Activated CD4-positive, CD25-positive, alpha-beta regulatory T cell treated with anti-CD3 and anti-CD28 coated beads, Interleukin-2, amount 50 U/mL, for 72 hours (primary cell): ENCODE measurements at places on chromosomes 12 and 14.

- DNase-seq: no peak
Observed at GRCh38 chr14:71468701-71469100, 463.5 kb upstream of the RGS6 start.

- no peak for DNase-seq
Observed at GRCh38 chr12:18446061-18446644, 184.8 kb downstream of the PIK3C2G start.

DNA sequence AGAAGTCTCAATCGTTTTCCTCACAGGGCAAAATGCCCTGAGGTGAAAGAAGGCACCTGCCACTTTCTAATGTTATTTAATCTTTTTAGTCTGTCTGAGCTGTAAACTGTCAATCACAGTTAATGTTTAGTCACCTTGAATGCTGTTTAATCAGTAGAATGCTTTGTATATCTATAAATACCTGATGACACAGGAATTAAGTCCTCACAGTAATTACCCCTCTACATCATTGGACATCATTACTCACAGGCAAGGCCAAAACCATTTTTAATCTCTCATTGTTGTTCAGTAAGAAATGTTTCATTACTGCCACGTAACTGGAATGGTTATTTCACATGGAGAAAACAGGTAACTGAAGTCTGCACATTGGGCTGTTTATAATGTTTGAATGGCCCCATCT is 178.8 kb downstream of the EXOC5 start:
- no peak for DNase-seq

GRCh38 chr14:36394593-36394992 is 74.2 kb upstream of the MBIP start:
- no peak for DNase-seq

DNA sequence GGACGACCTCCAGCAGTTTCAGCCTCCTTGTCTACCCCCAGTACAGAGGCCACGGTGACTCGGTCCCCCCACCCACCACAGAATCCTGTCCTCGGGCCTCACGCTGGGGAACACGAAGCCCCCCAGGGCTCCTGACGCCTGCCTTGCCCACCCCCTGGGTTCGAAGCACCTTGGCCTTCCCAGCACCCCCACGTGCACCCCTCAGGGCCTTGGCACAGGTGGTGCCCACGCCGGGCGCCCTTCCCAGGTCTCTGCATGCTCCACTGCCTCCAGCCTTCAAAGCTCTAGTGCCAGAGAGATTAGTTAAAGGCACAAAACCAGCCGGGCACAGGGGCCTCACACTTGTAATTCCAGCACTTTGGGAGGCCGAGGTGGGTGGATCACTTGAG is 61.8 kb downstream of the NOC4L start:
- DNase-seq: no peak

GRCh38 chr14:22194664-22195063 is 394.4 kb downstream of the DAD1 start:
- no peak for DNase-seq

GRCh38 chr12:66984077-66984476 is 285.1 kb upstream of the CAND1 start:
- no peak for DNase-seq

DNA sequence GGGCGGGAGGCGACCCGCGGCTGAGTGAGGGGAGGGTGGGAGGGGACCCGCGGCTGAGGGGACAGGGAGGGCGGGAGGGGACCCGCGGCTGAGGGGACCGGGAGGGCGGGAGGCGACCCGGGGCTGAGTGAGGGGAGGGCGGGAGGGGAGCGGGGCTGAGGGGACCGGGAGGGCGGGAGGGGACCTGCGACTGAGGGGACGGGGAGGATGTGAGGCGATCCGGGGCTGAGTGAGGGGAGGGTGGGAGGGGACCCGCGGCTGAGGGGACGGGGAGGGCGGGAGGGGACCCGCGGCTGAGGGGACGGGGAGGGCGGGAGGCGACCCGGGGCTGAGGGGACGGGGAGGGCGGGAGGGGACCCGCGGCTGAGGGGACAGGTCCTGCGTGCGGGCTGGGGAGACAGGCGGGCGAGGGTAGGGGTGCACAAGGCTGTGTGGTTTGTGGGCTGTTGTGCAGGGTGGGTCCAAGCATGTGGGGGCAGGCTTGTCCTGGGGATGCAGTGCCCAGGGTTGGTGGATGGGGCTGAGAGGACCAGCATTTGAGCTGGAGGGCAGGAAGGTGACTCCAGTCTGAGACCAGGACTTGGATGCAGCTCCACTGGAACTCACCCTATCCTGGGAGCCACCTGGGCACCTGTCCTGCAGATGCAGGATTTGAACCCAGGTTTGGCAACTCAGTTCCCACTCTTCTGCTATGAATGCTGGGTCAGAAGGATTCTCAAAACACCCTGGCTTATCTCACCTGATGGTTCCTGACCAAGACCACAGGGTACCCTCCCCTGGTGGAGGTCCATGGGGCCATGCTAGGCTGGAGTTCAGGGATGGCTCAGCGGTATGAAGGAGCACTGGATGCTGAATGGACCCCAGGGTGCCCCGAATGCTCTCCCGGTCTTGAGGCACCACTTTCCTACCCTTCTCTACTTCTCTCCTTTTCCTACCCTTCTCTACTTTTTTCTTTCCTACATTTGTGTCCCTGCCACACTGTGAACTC is 9.4 kb downstream of the PLD4 start:
- DNase-seq: peak; percentile 27

- DNase-seq: no peak
Observed at GRCh38 chr12:12636641-12637040, 25.0 kb downstream of the CREBL2 start.

DNA sequence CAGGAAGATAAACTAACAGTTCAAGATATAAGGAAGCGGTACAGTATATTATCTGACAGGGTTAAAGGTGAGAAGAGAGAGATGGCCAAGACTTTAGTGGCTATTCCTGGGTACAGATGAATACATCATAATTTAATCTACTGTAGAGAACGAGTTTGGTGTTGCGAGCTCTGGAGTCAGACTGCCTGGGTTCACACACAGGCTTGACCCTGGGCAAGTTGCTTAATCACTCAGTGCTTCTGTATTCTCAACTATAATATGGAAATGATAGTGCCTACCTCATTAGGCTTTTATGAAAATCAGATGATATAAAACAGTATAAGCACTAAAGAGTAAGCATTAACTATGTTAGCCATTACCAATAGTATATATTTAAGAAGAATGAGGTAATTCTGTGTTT is 3.5 kb downstream of the PPM1H start:
- no peak for DNase-seq

- no peak for DNase-seq
Observed at GRCh38 chr14:89418452-89418851, 1.4 kb upstream of the FOXN3 start.

- no peak for DNase-seq
Observed at GRCh38 chr12:65640489-65640901, 183.8 kb upstream of the HMGA2 start.

GRCh38 chr12:6788972-6789924 is at the start of gene CD4:
CD4 (plus strand) TSS chr12:6789528; CDS start chr12:6800139, 10,611 bp downstream.
- DNase-seq: peak; percentile 61

- no peak for DNase-seq
Observed at GRCh38 chr12:90808568-90808967, 146.4 kb downstream of the CCER1 start.
